Omental fat pad (tissue), 4 donors: ENCODE measurements at places on chromosomes 2 and 18.

- DNase-seq: no peak
These were observed 391.6 kb downstream of the ADCYAP1 start for GRCh38 chr18:1296237-1296636.

DNA sequence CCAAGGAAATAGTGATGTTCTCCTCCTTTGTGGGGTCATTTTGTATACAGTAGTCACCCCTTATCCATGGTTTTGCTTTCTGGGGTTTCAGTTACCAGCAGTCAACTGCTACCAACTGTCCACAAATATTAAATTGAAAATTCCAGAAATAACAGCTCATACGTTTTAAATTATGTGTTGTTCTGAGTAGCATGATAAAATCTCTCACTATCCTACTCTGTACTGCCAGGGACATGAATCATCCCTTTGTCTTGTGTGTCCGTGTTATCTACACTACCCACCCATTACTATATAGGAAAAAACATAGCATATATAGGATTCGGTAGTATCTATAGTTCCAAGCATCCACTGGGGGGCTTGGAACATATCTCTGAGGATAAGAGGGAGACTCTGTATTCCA is 120.9 kb upstream of the DCC start:
- DNase-seq: no peak

- no peak for DNase-seq
These were observed 122.3 kb downstream of the HAUS1 start for GRCh38 chr18:46226461-46226860.

- no peak for DNase-seq
These were observed 260.3 kb downstream of the AFF3 start for GRCh38 chr2:99881901-99882591.
